Left forelimb (tissue), 1 donor: ENCODE measurements at places on chromosomes 12 and 14.

DNA sequence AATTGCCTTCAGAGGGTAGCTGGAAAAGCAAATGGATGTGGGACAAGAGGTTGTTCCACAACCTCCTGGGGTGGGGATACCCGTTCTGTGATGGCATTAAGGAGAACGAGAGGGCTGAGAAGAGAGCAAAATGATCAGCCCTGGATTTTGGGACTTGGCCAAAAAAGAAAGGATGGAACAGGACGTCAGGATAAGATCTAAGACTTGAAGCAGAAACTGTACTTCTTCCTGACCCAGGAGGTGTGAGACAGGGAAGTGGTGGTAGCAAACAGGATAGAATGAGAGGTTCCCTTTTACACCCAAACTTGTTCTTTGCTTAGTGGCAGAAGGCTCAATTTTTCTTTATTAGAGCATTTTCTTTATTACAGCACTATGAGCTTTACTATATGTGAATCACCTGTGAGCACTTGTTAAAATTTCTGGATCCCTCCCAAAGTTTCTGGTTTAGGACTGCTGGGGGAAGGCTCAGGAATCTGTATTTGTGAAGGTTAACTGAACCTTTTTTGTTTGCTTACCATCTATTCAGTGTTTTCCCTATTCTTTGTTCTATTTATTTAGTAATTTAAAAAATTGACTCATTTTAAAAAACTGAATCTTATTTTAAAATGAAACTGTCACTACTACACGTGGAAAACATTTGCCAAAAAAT, 59.2 kb downstream of the ERC1 start:
- no peak for DNase-seq

DNA sequence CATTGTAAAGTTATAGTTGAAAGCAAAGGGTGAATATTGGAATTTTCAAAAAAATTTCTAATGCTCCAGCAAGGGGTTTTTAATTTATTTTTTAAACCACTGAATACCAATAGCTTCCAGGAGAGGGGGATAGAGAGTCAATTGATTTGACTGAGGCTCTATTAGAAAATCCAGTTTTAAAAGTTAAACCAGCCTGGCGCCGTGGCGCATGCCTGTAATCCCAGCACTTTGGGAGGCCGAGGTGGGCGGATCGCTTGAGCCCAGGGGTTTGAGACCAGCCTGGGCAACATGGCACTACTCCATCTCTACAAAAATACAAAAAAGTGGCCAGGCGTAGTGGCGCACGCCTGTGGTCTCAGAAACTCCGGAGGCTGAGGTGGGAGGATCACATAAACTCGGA, 150.1 kb downstream of the SLC38A4 start:
- no peak for DNase-seq

DNA sequence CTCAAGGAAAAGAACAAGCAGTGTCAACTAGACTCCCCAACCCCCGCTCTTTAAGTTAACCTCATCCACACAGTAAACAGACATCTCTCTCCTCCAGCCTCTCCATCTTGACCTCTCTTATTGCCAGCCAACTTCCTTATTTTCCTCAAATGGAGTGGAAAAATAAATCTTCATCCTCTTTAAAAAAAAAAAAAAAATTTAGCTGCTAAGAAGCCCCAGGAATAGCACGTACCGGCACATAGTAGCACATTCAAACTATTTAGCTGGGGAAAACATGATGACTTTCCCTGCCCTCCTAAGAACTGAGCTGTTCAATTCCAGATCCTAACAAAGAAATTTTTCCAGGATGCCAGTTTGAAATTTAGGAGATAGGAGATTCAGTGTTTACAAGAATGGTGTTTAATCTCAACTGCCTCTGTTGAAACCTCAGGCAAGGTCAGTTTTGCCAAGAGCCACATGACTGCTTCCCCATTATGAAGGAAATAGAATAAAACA, 90.8 kb downstream of the EPS8 start:
- DNase-seq: no peak

GRCh38 chr12:66405395-66405794, 103.1 kb downstream of the HELB start:
- no peak for DNase-seq

DNA sequence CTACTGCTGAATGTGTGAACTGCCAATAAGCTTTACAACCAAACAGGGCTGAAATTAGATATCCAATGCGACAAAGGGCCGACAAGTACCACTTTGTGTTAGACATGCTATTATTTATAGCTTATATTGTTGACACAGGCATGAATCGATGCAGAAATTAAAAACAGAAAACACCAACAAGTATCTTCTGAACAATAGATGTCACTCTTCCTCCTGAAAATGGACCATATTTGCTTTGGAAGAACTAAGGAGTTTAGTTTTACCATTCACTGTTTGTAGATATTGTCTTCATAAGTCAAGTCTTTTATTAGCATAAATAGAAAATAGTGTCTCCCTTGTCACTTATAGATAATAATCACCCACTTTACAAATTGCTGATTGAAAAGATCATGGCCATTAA, 86.5 kb downstream of the LRIG3 start:
- DNase-seq: no peak

DNA sequence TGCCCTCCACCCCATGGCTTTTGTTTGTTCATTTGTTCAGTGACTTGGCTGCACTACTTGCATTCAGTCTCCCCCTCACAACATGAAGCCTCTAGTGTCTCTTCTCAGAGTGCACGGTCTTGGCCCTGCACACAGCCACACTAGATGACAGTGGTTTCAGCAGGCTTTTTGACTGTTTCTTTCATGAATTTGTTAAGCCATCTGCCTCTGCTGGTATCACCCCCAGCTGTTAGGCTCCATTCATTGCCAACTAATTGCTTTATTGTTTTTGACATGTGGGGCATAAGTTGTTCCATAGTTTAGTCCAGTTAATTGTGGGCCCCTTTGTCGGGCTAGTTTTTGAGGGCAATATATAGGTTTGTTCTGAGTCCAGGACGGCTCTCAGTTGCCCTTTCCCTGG, 18.8 kb downstream of the OS9 start:
- no peak for DNase-seq

- DNase-seq: no peak
These were observed 11.7 kb downstream of the ITPR2 start for GRCh38 chr12:26821212-26821701.

DNA sequence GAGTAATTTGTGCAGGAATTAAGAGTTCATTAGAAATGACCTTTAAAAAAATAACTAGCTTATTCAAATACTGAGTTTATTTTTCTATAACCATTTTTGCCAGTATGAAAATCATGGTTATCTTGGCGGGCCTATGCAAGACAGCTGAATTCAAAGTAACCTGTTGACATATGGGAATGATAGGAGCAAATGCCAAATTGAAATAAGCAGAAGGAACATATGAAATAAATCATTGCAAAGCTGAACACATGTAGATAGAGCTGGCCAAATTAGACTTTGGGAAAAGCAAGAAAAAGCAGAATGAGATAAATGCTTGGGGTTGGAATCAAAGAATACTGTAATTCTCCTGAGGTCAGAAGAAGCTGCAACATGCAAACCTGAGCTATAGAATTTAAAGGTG, 372.5 kb downstream of the ADAMTS20 start:
- DNase-seq: no peak

- no peak for DNase-seq
These were observed 10.3 kb downstream of the CLMN start for GRCh38 chr14:95309261-95310051.

GRCh38 chr12:29702972-29703371, 80.8 kb downstream of the TMTC1 start:
- DNase-seq: no peak

GRCh38 chr12:49091836-49092085, 2.8 kb downstream of the DHH start:
- no peak for DNase-seq

DNA sequence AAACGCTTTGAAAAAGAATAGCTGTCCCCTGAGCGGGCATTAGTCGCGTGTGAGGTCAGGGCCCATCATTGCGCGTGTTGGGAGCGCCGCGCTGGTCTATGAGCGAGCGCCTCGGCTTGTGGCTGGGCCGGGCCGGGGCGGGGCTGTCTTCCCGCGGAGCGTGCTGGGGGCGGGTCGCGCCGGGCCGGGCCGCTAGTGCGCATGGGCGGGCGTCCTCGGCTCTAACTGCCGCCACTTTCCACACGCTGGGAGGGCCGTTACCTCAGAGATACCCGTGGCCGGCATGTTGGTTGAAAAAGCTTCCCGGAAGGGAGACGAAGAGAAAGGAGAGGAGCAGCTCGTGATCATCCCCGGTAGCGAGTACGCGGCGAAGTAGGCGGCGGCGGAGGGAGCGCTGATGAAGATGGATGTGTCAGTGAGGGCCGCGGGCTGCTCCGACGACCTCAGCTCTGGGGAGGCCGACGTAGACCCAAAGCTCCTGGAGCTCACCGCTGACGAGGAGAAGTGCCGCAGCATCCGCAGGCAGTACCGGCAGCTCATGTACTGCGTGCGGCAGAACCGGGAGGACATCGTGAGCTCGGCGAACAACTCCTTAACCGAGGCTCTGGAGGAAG, at the start of gene EID3:
EID3 (plus strand) TSS at position 202 of the 614 bp plus-strand sequence; CDS start at position 398, 196 bp downstream.
- peak; percentile 95 for DNase-seq
